ENCODE measurements at places on chromosomes 12 and 14.

GRCh38 chr12:102423462-102423861 is 56.9 kb downstream of the IGF1 start:
- no peak for DNase-seq

DNA sequence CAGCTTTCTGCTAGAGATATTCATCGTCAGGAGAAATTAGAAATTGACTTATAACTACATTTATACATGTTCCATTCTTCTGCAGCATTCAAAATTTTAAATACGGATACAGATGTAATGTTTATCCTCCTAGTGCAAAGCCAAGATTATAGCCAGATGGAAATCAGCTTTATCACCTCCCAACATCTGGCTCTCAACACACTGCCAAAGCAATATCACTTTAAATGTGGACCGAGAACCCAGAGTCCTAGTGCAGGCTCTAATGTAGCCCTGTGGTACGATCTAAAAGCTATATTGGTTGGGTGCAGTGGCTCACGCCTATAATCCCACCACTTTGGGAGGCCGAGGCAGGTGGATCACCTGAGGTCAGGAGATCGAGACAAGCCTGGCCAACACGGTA is 6.5 kb downstream of the MLH3 start:
- DNase-seq = no peak

- DNase-seq = no peak
Observed at GRCh38 chr12:39846971-39847650, 227.5 kb upstream of the ABCD2 start.

DNA sequence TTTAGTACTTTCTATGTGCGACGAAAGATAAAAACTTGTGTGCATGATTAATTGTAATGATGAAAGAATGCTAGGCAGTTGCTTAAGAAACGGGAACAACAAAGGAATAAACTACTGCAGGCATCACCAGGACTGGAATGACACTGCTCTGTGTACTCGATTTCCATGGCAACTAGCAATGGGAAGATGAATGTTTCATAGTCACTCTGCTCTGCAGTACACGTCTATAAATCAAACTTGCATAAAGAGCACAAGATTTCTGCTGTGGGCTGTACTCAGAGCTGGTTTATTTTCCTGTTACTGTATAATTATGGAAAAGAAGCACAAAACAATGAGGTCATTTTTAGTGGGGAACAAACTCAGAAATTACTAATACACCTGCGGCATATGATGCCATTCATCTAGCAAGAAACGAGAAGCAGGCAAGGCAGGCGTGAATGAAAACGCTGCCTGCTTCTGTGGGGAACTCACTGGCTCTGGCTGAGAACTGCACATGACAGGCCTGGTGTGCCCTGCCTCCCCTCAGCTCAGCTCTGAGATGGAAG is 41.8 kb downstream of the EFCAB11 start:
- no peak for DNase-seq

All from activated CD4-positive, CD25-positive, alpha-beta regulatory T cell (primary cell).